ENCODE measurements at places on chromosomes 16 and 17. TPM values are rescaled to one million over a fixed set of nuclear protein-coding genes. Genes with fewer than 3 reads are reported as not detected.

DNA sequence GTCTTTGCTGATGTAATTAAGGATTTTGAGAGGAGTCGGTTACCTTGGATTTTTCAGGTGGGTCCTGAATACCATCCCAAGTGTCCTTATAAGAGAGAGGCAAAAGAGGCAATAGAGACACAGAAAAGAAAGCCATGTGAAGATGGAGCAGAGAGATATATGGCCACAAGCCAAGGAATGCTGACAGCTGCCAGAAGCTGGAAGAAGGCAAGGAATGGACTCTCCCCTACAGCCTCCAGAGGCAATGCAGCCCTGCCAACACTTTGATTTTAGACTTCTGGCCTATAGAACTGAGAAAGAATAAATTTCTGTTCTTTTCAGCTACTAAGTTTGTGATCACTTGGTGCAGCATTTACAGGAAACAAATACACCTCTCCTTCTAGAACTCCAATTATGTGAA, 8.2 kb upstream of the RNFT1 start:
- DNase-seq: no peak

DNA sequence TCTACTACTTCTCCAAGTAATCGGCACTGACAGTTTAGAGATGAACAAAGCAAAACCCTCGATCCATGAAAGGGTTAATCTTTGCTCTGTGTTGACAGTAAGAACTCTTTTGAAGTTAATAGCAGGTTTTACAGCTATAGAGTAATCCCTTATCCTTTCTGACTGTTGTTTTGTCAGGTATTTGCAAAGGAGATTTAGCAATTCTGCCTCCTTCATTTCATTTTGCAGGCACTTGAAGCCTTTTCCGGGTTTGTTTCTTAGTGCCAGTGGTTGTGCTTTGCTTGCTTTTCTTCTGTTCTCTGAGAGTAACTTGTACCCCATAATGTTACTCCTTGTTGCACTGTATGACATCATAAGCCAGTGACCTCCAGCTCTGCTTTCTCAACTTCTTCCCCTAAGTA, 64.5 kb downstream of the TANGO6 start:
- no peak for DNase-seq

The NSRP1 gene
- total RNA-seq: 20.9 TPM

GRCh38 chr17:34146440-34147043, 108.5 kb upstream of the CCL2 start:
- peak; percentile 72 for DNase-seq

The SLC16A6 gene
- 0.19 TPM for total RNA-seq

- no peak for DNase-seq
These were observed 83.2 kb downstream of the C16orf78 start for GRCh38 chr16:49456763-49457162.

DNA sequence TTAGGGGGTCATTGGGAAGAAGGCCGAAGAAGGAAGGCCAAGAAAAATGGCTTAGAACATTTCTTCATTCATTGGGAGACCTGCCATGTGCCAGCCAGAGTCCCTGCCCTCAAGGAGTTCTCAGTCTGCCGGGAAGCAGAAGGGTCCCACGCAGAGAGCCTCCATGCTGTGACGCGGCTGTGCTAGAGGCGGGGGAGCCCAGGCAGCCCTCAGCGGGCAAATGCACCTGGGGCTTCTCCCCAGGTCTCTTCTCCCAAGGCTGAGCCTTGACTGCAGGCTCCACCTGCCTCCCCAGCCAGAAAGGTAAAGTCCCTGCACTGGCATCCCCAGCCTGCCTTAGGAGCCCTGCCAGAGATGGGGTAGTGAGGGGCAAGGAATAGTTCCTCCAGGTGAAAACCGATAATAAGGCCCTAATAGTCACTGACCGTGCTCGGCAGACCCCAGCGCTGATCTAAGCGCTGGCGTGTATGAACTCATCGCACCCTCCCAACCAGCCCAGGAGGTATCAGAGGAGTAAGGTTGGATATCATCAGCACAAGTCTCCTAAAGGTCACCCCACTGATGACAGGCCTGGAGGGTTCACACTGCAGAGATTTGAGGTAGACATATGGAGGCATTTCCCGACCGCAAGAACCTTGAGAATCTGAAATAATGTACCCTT, 6.0 kb upstream of the CDR2L start:
- DNase-seq: no peak

The OMG gene
- not detected for total RNA-seq

GRCh38 chr17:44095647-44096496, 25.3 kb downstream of the G6PC3 start:
- DNase-seq: peak; percentile 81

- DNase-seq: no peak
These were observed 1307.2 kb downstream of the CDH8 start for GRCh38 chr16:60729051-60729450.

- no peak for DNase-seq
These were observed 1373.8 kb upstream of the GOT2 start for GRCh38 chr16:60107871-60108270.

GRCh38 chr17:59963738-59964481, 630 bp downstream of the RNFT1 start:
- DNase-seq: peak; percentile 50

The CDRT4 gene
- total RNA-seq: 5.3 TPM

The KANSL1 gene
- 72.3 TPM for total RNA-seq

The TUBB3 gene
- 3.2 TPM for total RNA-seq

The CCDC200 gene
- total RNA-seq: not detected

DNA sequence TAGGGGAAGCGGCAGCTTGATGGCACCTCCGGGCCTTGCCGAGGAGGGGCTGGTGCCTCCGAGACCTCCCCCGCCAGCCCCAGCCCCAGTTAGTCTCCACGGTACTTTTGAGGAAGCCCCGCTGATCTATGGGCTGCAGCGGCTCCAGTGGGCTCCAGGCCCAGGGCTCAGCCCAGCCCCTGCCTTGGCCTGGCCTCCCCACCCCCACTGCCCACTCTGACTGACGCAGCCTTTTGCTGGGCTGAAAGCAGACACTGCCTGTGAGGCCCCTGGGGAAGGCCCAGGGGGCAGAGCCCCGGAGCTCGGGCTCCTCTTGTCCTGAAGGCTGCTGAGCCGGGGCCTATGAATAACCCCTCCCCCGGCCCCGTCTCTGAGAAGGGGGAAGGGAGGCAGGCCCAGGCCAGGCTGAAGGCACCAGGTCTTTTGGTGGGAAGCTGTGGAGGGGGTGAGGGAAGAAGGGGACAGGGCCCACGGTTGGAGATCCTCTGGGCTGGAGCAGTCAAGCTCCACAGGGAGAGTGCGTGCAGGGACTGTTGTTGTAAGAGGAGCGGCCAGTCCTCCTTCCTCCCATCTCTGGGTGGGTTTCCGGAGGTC, 7.5 kb upstream of the SMTNL2 start:
- DNase-seq: no peak

The ABAT gene
- total RNA-seq: 12.9 TPM

The BAHCC1 gene
- 26.3 TPM for total RNA-seq

DNA sequence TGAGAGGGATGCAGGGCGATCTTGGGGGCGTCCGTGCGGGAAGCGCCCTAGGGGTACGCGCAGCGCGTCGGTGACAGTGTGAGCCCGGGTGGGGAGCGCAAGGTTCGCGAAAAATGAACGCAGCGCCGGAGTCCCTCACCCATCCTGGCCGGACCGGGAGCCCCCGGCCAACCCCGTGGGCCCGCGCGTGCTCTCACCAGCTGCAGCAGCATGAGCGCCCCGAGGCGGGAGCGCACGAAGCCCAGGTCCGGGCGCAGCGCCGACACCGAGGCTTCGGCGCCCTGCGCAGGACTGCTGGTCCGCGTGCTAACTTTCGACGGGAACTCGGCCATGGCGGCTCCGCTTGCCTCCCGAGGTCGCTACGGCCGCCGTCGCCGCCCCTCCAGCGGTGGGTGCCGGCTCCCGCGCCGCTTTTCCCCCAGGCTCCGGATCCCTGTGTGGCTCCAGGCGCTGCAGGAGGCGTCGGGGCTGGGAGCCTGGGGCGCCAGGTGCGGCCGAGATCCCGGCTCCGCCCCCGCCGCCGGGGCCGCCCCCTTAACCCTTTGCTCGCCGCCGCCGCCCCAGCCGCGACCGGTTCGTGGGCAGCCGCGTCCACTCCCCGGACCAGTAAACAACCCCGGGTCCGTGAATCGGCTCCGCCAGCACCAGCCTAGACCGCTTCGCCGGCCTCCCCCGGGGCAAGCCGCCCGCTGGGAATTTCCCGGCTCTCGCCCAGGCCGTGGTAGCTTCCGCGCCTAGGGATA, at the start of gene PLLP:
TSS of gene PLLP (minus strand) at position 464 of the 743 bp plus-strand sequence. CDS start at position 332, 132 bp downstream.
- DNase-seq: peak; percentile 63

The MAZ gene
- 441 TPM for total RNA-seq

DNA sequence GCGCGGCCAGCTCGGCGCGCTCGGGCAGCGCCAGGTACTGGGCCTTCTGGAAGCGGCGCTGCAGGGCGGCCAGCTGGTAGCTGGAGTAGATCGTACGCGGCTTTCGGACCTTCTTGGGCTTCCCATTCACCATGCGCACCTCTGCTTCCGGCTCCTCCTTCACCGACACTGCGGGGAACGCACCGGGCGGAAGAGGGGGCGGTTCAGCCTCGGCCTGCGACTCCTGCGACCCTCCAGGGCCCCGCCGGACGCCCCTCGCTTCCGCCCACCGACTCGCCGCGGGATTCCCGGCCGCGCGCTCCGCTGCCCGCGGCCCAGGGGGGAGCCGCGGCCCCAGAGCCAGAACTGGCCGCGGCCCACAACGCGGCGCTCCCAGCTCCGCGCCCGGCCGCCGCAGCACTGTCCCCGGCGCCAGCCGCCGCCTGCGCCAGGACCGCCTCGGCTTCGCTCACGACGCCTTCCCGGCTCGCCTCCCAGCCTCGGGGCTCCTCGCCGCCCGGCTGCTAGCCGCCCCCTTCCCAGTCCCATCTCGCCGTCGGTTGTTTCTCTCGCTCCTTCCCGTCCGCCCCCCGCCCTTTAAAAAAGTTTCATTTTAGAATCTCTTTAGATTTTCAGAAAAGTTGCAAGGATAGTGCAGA, 1.5 kb downstream of the DLX3 start:
- DNase-seq: no peak

GRCh38 chr17:66661411-66662256, 173.3 kb upstream of the CACNG5 start:
- no peak for DNase-seq

DNA sequence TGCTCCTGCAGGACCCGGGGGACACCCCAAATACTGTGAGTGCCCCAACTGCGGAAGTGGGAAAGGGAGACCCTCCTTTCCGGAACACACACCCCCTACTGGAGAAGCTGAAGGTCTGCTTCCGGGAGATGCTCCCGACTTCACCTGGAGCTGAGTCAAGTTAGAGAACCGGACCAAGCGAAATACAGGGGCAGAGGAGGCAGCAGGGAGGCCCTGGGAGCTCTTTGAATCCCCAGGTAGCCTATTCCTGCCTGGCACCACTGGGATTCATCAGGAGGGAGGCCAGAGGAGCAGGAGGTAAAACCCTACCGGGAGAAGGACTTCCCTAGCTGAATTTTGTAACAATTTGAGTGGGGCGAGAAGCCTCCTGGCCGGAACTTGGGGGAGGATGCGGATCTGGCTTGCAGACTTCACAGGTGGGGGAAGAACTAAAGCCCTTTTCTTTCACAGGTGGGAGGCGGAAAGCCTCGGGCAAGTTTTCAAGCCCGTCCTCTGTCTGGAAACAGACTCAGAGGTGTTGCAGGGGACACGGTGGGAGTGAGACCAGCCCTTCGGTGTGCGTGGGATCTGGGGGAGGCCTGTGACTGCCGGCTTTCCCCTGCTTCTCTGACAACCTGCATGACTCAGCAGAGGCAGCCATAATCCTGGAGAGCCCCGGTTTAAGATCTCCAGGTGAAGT, 22.4 kb upstream of the TEKT1 start:
- DNase-seq: no peak

The CHMP1A gene
- 118 TPM for total RNA-seq

DNA sequence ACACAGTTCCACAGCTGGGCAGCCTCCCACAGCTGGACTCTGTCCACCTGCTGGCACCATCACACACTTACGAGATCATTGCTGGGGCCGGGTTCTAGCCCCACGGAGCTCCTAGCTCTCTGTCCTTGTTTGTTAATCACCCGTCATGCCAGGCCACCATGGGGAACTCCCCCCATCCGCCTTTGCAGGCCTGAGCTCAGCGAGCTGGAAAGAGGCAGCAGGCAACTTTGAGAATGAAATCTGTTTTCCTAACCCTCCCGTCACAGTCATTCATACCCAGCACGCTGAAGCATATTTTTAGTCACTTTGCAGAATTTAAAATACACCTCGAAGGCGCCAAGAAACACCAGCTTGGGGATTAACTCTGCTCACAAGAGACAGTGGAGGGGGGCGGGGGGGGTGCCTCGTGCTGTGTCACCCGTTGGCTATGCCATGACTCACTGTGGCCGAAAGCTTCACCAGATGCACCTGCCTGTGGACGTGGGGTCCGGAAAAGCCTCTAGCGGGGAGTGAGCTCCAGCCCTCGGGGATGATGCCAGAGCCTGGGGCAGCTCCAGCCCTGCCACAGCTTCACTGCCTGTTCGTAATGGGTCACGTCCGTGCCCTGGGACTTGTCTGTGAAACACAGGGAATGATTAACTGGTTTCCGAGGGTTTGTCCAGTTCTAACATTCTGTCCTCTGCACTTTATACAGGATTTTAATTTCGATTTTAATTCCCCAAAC, 1.4 kb upstream of the SPNS2 start:
- no peak for DNase-seq

The PNPO gene
- 18.1 TPM for total RNA-seq

The NXN gene
- 16.3 TPM for total RNA-seq

Data from colonic mucosa (tissue), 4 donors.